NT2/D1 (cell line): ENCODE measurements at places on chromosomes 4 and X.

- no peak for DNase-seq
These were observed 176.8 kb upstream of the RPL34 start for GRCh38 chr4:108443585-108443984.

GRCh38 chrX:69229436-69229835, 64.2 kb upstream of the PJA1 start:
- DNase-seq = no peak

GRCh38 chr4:84070289-84070688, 428.8 kb downstream of the NKX6-1 start:
- no peak for DNase-seq

- no peak for DNase-seq
These were observed 12.2 kb upstream of the HADH start for GRCh38 chr4:107977482-107977881.
